Placental pericyte (primary cell): ENCODE measurements at places on chromosomes 12 and 14. TPM values are rescaled to one million over a fixed set of nuclear protein-coding genes. Genes with fewer than 3 reads are reported as not detected.

CLEC7A gene
- 0.14 TPM in 1 of 2 replicates, not detected in the other for total RNA-seq

TIMM9 gene
- total RNA-seq, result 19.0 and 19.9 TPM in 2 replicates

SLC38A4 gene
- 3.1 and 14.7 TPM in 2 replicates for total RNA-seq

ERC1 gene
- total RNA-seq, result 33.2 and 51.9 TPM in 2 replicates

TSPAN19 gene
- total RNA-seq, result not detected in 2 replicates
